ENCODE measurements at places on chromosomes 3 and 15.

DNA sequence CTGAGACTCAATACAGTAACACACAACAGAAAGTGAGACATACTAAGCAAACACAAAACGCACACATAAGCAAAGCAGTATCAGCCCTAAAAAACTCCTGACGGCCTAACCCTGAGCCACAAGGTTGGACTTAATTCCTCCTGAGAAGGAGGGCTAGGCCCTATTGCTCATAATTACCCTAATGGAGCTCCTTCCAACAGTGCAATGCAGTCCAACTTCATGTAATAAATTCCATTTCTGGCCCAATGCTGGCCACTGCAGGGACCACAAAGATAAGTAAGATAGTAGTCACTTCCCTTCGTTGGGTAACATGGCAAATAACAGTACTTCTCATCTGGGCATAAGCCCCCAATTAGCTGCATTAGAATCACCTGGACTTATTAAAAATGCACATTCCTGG is 4.2 kb downstream of the VPS39 start:
- no peak overlapping the region for H3K4me3 ChIP-seq
- DNase-seq, result no peak
- peaks cover 3% of the 10 kb centered on the region for H3K36me3 ChIP-seq
- peaks cover 11% of the 10 kb centered on the region for H3K4me1 ChIP-seq

- no peak for DNase-seq
- H3K36me3 ChIP-seq, result no peaks in the 10 kb centered on the region
- H3K27me3 ChIP-seq, result no peaks in the 10 kb centered on the region
- no peak overlapping the region for H3K4me3 ChIP-seq
Measured at GRCh38 chr3:16136055-16136454, 38.4 kb upstream of the GALNT15 start.

GRCh38 chr3:32297366-32297765 is 58.9 kb downstream of the CMTM8 start:
- no peak overlapping the region for H3K4me3 ChIP-seq
- DNase-seq, result no peak
- H3K4me1 ChIP-seq, result peaks cover 16% of the 10 kb centered on the region
- H3K27ac ChIP-seq, result no peak overlapping the region
- no peaks in the 10 kb centered on the region for H3K36me3 ChIP-seq

DNA sequence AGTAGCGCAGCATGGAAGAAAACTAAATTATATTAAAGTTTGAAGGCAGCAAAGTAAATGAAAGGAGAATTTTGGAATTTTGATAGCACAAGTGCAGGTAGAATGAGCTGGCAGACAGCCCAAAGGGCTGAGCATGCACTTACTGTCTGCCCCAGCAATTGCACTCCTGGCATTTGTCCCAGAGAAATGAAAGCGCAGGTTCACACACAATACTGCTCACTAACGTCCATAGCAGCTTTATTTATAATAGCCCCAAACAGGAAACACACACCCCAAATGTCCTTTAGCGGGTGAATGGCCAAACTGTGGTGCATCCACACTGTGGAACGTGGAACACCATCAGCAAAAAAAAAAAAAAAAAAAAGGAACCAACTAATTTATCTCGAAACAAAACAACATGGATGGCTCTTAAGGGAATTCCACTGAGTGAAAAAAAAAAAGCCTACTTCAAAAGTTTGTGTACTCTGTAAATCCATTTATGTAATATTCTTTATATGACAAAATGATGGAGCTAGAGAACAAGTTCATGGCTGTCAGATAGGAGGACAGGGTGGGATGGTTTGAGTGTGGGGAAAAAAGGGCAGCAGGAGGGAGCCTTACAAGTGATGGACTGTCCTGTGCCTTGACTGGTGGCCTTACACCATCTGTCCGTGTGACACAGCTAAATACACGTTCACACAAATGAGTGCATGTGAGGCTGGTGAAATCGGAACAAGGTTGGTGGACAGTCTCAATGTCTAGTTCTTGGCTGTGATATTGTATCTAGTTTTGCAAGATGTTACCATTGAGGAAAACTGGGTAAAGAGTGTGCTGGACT is 6.0 kb upstream of the TM2D3 start:
- no peak for DNase-seq
- no peaks in the 10 kb centered on the region for H3K36me3 ChIP-seq
- no peak overlapping the region for H3K4me3 ChIP-seq
- no peak overlapping the region for H3K27ac ChIP-seq
- H3K4me1 ChIP-seq, result no peaks in the 10 kb centered on the region

- no peak for DNase-seq
- no peak overlapping the region for H3K4me3 ChIP-seq
- H3K4me1 ChIP-seq, result peaks cover 6% of the 10 kb centered on the region
- H3K36me3 ChIP-seq, result no peaks in the 10 kb centered on the region
Measured at GRCh38 chr15:56031836-56032235, 38.4 kb upstream of the NEDD4 start.

GRCh38 chr15:70247281-70247680 is 149.6 kb upstream of the TLE3 start:
- no peak overlapping the region for H3K27ac ChIP-seq
- peaks cover 29% of the 10 kb centered on the region for H3K4me1 ChIP-seq
- no peaks in the 10 kb centered on the region for H3K36me3 ChIP-seq
- no peak for DNase-seq
- no peak overlapping the region for H3K4me3 ChIP-seq

GRCh38 chr3:64905906-64906410 is 218.2 kb upstream of the ADAMTS9 start:
- no peak overlapping the region for H3K4me3 ChIP-seq
- H3K4me1 ChIP-seq, result peaks cover 11% of the 10 kb centered on the region
- H3K36me3 ChIP-seq, result no peaks in the 10 kb centered on the region
- no peak for DNase-seq

- no peak overlapping the region for H3K4me3 ChIP-seq
- H3K27me3 ChIP-seq, result no peaks in the 10 kb centered on the region
- no peak for DNase-seq
- no peaks in the 10 kb centered on the region for H3K36me3 ChIP-seq
- H3K27ac ChIP-seq, result no peak overlapping the region
Measured at GRCh38 chr3:142064454-142064853, 84.9 kb downstream of the TFDP2 start.
